ENCODE measurements at places on chromosomes 1 and 21. TPM values are rescaled to one million over a fixed set of nuclear protein-coding genes. Genes with fewer than 3 reads are reported as not detected.

DNA sequence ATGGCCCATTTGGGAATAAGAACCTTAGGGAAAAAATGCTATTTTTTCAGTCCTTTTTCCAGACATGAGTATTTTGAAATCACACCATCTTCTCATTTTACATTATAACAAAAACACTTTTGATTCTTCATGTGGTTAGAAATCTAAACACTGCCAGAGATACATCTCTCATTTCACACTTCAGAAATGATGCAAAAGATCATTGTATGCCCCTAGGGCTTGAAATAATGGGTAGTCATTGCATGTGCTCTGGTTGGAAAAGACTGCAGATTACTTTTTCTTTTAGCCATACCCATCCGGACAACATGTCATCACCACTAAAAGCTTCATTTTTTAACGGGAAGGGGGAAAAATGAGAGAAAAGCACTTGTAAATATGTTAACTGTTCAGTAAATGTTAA is 1152.2 kb upstream of the ADGRL4 start:
- no peak for DNase-seq
- H3K4me3 ChIP-seq: no peak overlapping the region
- H3K27me3 ChIP-seq: no peaks in the 10 kb centered on the region
- no peak overlapping the region for H3K27ac ChIP-seq
- no peaks in the 10 kb centered on the region for H3K36me3 ChIP-seq
- no peaks in the 10 kb centered on the region for H3K4me1 ChIP-seq

DNA sequence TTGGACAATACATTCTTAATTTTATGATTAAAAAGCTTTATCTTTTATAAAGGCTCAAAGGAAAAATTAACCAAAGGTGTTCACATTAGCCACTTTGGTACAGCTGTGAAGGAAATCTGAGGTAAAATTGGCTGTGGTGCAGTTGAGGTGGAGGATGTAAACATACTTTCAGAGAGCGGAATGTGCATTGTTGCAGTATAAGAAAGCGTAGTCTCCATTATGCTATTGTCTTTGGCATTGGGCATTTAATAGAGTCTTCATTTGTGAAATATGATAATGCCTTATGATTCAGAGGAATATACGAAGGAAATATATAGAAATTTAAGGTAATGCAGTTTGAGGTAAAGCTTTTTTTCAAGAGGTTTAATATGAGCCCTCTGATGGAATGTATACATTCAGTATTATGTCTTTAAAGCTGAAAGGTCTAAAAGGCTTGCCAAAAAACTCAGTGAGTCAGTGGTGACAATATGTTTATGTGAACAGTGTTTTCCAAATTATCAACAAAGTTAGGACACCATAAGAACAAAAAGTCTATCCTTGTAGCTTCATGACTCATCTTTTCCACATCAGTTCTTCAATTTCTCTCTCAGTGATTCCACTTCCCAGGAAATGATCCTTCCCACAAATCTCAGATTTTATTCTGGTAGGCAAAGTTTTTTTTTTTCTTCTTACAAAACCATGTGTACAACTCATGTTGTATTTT is 26.9 kb upstream of the DDR2 start:
- H3K4me1 ChIP-seq: no peaks in the 10 kb centered on the region
- peaks cover 5% of the 10 kb centered on the region for H3K36me3 ChIP-seq
- H3K4me3 ChIP-seq: no peak overlapping the region

DNA sequence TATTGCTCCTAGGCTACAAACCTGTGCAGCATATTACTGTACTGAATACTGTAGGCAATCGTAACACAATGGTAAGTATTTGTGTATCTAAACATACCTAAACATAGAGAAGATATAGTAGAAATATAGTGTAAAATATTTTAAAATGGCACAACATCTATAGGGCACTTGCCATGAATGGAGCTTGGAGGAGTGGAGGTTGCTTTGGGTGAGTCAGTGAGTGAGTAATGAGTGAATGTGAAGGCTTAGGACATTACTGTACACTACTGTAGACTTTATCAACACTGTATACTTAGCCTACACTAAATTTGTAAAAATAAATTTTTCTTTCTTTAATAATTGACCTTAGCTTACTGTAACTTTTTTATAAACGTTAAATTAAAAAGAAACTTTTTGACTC is 7.9 kb downstream of the LEFTY2 start:
- no peak overlapping the region for H3K27ac ChIP-seq
- H3K4me3 ChIP-seq: no peak overlapping the region
- DNase-seq: no peak
- H3K36me3 ChIP-seq: no peaks in the 10 kb centered on the region

DNA sequence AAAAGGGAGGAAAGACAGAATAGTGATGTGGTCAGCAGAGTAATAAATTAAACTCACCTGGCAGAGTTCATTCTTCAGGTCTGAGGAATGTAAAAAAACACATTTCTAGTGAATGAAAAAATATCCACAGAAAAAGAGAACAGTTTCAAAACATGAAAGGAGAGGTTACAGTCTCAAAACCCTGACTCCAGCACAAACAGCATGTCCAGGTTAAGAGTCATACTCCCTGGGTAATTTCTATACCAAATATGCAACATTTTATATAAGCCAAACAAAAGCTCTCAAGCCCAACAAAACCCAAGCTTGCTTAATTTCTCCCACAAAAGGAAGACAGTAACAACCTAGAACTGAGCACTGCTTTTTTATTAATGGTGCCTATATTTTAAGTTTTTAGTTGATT is 173.0 kb downstream of the NTMT2 start:
- H3K4me3 ChIP-seq: no peak overlapping the region
- no peak for DNase-seq
- no peak overlapping the region for H3K27ac ChIP-seq
- H3K36me3 ChIP-seq: no peaks in the 10 kb centered on the region
- H3K4me1 ChIP-seq: no peaks in the 10 kb centered on the region

DNA sequence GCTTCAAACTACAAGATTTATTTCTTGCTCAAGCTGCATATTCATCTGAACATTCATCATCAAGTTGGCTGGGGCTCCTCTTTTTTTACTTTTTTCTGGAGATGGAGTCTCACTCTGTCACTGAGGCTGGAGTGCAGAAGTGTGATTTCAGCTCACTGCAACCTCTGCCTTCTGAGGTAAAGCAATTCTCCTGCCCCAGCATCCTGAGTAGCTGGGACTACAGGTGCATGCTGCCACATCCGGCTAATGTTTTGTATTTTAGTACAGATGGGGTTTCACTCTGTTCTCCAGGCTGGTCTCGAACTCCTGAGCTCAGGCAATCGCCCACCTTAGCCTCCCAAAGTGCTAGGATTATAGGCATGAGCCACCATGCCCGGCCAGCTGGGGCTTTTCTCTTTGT is 88.3 kb upstream of the C1orf105 start:
- no peak overlapping the region for H3K4me3 ChIP-seq
- no peaks in the 10 kb centered on the region for H3K4me1 ChIP-seq
- no peak for DNase-seq

GRCh38 chr1:232335261-232335660 is 294.7 kb downstream of the SIPA1L2 start:
- H3K4me1 ChIP-seq: no peaks in the 10 kb centered on the region
- no peak overlapping the region for H3K4me3 ChIP-seq
- H3K27ac ChIP-seq: no peak overlapping the region
- no peaks in the 10 kb centered on the region for H3K27me3 ChIP-seq

The KRTAP10-7 gene
- total RNA-seq: not detected

GRCh38 chr1:111318523-111318922 is 27.9 kb downstream of the CHIA start:
- H3K36me3 ChIP-seq: no peaks in the 10 kb centered on the region
- H3K4me1 ChIP-seq: no peaks in the 10 kb centered on the region
- H3K27ac ChIP-seq: no peak overlapping the region
- no peak for DNase-seq
- no peak overlapping the region for H3K4me3 ChIP-seq
- H3K27me3 ChIP-seq: no peaks in the 10 kb centered on the region

GRCh38 chr1:232381394-232382100 is 248.4 kb downstream of the SIPA1L2 start:
- no peaks in the 10 kb centered on the region for H3K27me3 ChIP-seq
- H3K4me3 ChIP-seq: no peak overlapping the region
- no peaks in the 10 kb centered on the region for H3K36me3 ChIP-seq
- no peak for DNase-seq
- no peaks in the 10 kb centered on the region for H3K4me1 ChIP-seq

The CBR3 gene
- total RNA-seq: 0.61 TPM

Data from liver (tissue), 10 donors.